ENCODE measurements at places on chromosomes 12 and 14. TPM values are rescaled to one million over a fixed set of nuclear protein-coding genes. Genes with fewer than 3 reads are reported as not detected.

The INHBE gene
- total RNA-seq = not detected

The TRIM9 gene
- not detected for total RNA-seq

The TMEM229B gene
- total RNA-seq = 6.9 TPM

The CLEC14A gene
- 167 TPM for total RNA-seq

The MGST1 gene
- total RNA-seq = 28.5 TPM

The DACT1 gene
- total RNA-seq = 0.27 TPM

The STYK1 gene
- total RNA-seq = 7.3 TPM

The PMCH gene
- total RNA-seq = not detected

The WASHC3 gene
- 62.8 TPM for total RNA-seq

The TOX4 gene
- total RNA-seq = 30.4 TPM

The SCN8A gene
- 1.1 TPM for total RNA-seq

Measured in mammary microvascular endothelial cell (primary cell).